ENCODE measurements at places on chromosomes 4 and X.
A peak's percentile ranks its signal among the peaks of the same experiment; 100 is the strongest.

- DNase-seq = no peak
Measured at GRCh38 chrX:129830494-129830893, 13.2 kb downstream of the ZDHHC9 start.

- no peak for DNase-seq
Measured at GRCh38 chr4:83589279-83589678, 53.4 kb downstream of the GPAT3 start.

DNA sequence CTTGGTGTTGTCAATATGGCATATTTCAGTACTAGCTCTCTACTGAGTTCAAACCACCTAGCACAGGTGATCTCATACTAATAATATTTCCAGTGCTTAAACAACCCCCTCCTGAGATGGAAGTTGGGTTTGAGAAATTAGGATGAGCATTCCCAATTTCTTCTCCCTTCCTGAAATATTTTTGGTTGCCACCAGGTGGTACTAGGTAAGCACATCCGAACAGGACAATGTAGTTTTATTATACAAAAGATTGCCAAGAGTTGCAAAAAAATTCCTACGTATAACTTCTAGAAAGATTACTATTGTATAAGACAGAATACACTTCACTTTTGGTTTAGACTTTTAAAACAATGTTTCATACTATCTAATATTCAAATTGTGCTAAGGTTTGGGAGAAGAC, 484.5 kb downstream of the PACRGL start:
- DNase-seq = no peak

- DNase-seq = peak; percentile 50
Measured at GRCh38 chrX:19739683-19740082, 147.7 kb downstream of the SH3KBP1 start.

GRCh38 chr4:915595-915994, 16.5 kb downstream of the GAK start:
- no peak for DNase-seq

- no peak for DNase-seq
Measured at GRCh38 chr4:82624819-82625218, 63.0 kb upstream of the TMEM150C start.

GRCh38 chr4:36043901-36044300, 200.4 kb downstream of the ARAP2 start:
- DNase-seq = no peak

- no peak for DNase-seq
Measured at GRCh38 chrX:38989076-38989475, 187.8 kb downstream of the MID1IP1 start.

DNA sequence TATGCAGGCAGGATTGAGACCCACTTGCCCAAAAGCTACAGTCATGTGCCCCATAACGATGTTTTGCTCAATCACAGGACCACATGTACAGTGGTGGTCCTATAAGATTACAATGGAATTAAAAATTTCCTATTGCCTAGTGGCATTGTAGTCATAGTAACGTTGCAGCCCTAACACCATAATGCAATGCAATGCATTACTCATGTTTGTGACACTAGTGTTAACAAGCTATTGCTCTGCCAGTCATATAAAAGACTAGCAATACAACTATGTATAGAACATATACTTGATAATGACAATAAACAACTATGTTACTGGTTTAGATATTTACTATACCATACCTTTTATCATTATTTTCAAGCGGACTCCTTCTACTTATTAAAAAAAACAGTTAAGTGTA, 50.6 kb downstream of the VGLL1 start:
- no peak for DNase-seq

- no peak for DNase-seq
Measured at GRCh38 chr4:167380964-167381363, 146.7 kb upstream of the SPOCK3 start.

GRCh38 chr4:3612934-3613333, 80.7 kb upstream of the LRPAP1 start:
- DNase-seq = no peak

DNA sequence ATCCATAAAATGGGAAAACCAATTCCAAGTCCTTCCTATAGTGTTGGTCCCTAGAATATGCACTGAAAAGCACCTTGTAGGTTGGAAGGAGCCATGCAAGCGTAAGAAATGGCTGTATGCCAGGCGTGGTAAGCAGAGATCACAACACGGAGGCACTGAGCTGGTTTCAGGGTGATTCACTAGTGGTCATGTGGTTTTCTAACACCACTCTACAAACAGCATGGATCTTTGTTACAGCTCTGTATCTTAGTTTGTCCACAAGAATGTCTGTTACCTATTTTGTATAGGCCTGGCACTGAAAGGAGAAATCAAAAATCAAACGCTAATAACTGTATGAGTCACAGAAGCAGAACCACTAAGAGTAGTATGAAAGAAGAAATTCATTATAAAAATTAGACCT, 71.9 kb downstream of the MAGEB17 start:
- DNase-seq = no peak

- no peak for DNase-seq
Measured at GRCh38 chrX:123337886-123338639, 154.0 kb downstream of the GRIA3 start.

GRCh38 chr4:16908377-16909021, 10.1 kb upstream of the LDB2 start:
- no peak for DNase-seq

DNA sequence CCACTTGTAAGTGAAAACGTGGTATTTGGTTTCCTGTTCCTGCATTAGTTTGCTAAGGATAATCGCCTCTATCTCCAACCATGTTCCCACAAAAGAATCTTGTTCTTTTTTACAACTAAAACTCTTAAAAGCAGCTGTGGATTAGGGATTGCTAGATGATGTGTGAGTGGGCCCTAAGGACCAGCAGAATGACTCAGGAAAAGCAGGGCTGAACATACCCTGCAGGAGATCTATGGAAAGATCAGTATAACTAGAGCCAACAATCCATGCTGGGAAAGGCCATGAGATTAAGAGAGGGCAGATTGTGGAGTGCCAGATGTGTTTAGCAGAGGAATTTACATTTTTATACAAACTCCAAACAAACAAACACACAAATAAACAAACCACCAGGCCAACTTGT, 128.4 kb upstream of the TMEM164 start:
- DNase-seq = no peak

DNA sequence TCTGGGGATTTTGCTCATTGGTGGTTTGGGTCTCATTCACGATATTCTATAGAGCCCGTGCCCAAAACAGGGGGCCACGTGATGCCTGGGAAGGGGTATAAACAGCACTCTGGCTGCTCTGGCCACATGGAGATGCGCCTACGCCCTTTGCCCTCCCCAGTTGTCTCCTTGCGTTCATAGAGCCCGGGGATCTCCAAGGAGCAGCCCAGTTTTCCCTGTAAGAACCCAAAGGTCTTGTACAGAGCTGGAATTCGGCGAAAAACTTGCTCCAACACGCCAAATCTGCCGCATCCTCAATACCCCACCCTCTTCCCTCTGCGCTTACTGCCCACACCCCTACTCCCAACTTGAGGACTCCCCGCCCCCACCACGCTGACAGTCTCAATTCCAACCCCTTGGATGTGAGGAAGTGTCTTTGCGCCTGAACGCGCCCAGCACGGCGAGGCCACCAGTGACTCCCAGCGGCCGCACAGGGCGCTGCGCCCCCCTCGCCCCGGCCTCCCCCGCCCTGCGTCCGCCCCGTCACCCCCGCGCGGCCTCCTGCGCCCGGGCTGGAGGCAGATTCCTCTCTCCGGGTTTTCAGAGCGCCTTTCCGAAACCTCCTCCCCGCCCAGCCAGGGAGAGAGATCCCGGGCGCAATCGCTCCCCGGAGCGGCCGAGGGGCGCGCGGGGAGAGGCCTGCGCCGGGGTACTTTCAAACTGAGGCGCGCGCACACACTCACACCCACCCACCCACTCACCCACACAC, at the start of gene NHS:
TSS of gene NHS (plus strand) at position 582 of the 748 bp plus-strand sequence. CDS start 558 bp downstream, outside the sequence.
- DNase-seq = no peak

DNA sequence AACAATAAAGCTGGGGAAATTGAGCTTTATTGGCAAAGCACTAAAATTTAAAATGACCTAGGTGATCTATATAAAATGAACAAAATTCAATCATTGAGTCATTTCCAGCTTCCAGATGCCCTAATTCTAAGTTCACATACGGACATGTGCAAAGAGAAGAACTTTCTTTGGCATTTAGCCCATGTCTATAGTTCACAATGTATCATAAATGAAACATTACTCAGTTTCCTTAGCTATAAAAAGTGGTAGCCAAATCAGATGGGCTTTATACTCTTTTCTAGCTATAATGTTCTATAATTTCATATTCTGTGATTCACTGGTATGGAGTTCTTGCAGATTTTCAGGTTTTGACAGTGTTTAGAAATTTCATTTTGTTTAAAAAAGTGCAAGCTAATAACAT, 327.4 kb downstream of the KCTD8 start:
- DNase-seq = no peak

DNA sequence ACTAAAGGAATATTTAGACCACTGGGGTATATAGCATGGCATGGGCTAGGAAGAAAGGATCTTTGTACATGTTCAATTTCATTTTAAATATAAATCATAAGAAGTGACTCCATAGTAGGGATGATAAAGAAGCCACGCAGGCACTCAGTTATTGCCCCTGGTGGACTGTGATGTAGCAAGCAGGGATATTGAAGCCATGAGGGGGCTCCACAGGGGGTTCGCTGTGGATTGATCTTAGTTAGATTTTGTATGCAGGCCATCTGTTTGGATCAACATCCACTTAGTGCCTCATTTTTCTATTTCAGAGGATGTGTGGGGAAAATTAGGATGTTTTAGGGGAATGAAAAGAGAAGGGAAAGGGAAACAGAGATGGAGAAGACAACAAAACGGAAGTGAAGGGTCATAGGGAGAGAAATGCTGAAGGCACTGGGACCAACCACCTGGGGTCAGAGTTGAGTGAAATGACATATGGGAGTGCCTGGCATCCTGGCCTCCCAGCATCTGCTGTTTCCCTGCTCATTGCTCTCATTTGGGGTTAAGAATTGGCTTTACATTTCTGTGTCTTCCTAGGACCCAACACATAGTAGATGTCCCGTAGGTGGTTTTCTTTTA, 11.2 kb upstream of the FREM3 start:
- no peak for DNase-seq

DNA sequence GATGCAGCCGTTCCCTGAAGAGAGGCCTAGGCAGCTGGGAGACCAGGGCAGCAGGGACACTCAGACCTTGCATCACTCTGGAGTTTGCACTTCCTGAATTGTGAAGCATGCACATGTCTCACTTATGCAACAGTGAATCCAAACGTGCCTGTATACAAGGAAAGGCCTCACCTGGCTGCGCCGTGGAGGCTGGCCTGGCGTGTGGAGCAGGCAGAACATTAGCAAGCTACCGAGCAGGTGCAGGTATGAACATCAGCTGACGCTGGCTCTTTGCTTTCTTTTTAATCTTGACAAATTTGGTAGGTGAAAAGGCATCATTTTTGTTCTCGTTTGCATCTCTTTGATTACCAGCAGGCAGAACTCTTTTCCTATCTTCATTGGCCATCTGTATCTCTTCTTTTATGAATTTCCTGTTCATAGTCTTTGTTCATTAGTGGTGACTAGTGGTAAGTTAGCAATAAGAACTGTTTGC, 37.1 kb upstream of the IRAK1 start:
- no peak for DNase-seq

DNA sequence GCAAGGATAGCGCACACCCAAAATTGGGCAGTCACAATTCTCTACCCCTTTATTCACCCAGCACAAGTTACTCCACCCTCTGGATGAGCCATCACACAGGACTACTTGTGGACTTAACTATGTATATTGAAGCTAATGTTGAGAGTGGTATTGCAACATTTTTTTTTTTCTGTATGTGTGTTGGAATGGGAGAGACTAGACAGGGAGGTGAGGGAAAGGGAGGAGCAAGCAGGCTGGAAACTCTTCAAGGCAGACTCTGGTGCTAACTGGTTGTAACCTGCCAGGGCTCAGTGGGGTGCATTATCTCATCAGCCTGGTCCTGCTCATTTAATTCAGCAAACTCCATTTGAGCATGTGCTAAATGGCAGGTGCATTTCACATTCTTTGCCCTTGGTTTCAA, 18.4 kb upstream of the CWH43 start:
- no peak for DNase-seq

DNA sequence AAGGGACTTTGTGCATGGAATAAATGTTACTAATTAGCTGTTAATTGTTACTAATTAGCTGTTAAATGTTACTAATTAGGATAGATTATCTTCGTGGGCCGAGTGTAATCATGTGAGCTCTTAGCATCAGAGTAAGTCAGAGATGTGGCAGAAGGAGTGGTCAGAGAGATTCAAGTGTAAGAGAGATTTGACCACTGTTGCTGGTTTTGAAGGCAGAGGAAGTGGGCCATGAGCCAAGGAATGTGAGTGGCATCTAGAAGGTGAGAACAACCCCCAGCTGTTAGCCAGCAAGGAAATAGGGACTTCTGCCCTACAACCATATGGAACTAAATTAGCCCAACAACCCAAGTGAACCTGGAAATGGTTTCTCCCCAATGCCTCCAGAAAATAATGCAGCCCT, 28.2 kb downstream of the ODAPH start:
- DNase-seq = no peak

GRCh38 chr4:52143815-52144214, 92.7 kb downstream of the SPATA18 start:
- no peak for DNase-seq

DNA sequence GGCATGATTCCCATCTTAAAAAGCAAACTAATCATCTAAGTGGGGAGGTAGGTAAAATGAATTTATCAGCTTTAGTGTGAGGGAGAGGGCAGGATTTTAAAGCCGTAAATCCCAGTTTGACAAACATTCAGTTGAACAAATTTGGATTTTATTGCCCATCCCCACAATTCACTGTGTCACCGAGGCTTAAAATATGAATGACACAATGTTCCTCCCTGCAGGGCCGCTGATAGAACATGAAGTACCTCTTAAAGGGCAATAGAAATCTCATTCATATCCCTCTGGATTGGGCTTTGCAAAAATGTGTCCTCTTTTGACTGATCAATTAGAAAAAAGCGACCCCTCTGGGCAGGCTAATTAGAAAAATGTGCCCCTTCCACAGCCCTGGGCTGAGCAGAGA, 45.5 kb upstream of the SMAD1 start:
- no peak for DNase-seq

DNA sequence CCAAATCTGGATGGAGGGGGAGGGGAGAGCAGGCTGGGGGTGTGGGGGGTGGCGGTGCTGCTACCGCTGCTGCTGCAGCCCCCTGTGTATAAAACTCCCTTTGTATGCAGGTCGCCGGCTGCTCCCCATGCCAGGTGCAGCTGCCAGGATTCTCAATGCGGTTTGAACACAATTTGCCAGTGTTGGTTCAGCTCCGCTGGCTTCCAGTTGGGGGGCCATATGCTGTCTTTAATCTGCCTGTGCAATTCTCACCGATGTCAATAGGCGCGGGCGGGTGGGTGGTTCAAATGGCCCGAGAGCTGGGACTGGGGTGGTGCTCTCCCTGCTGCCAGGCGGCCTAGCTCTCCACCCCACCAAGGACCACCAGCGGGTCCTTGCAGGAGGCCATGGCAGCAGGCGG, 257.6 kb downstream of the BCOR start:
- DNase-seq = no peak

DNA sequence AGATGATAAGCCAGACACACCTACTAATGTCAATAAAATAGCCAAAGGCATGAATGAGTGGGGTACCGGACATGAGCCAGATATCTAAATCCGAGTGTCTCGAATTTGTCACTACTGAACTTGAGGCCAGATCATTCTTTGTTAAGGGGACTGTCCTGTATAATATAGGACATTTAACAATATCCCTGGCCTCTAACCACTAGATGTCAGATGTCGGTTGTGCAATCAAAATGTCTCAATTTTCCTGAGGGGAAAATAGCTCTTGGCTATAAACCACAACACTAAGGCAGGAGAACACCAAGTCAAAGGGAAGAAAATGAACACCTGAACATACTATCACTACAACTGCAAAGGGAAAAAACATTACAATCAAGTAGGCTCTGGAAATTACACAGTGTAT, 154.5 kb downstream of the GPM6A start:
- no peak for DNase-seq

- no peak for DNase-seq
Measured at GRCh38 chr4:41657561-41657960, 91.0 kb downstream of the PHOX2B start.

All from activated naive CD4-positive, alpha-beta T cell treated with Interleukin-2 at 50 U/mL for 16 hours (primary cell).